Naive B cell (primary cell): ENCODE measurements at places on chromosomes 1 and 21.

DNA sequence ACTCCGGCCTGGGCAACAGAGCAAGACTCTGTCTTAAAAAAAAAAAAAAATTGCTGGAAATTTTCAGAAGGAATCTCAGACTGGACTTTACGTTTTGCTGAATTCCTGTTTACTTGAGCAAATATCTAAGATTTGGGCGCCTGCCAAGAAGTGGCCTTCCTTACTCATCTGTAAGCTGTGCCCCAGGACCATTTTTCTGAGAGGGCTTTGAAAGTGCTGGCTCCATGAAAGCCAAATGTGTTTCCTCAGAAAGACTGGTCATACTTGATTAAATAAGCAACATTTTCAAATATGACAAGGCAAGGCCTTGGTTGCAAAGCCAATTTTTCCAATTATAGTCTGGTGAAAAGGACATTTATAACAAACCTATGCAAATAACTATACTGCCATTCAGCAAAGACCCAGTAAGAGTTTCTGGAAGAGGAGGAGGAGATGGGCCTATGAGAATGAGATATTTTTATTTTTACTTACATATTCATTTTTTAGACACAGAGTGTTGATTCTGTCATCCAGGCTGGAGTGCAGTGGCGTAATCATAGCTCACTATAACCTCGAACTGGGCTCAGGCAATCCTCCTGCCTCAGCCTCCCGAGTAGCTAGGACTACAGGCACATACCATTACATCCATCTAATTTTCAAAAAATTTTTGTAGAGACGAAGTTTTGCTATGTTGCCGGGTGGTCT lies 56.3 kb upstream of the HTR1D start:
- no peak for DNase-seq

DNA sequence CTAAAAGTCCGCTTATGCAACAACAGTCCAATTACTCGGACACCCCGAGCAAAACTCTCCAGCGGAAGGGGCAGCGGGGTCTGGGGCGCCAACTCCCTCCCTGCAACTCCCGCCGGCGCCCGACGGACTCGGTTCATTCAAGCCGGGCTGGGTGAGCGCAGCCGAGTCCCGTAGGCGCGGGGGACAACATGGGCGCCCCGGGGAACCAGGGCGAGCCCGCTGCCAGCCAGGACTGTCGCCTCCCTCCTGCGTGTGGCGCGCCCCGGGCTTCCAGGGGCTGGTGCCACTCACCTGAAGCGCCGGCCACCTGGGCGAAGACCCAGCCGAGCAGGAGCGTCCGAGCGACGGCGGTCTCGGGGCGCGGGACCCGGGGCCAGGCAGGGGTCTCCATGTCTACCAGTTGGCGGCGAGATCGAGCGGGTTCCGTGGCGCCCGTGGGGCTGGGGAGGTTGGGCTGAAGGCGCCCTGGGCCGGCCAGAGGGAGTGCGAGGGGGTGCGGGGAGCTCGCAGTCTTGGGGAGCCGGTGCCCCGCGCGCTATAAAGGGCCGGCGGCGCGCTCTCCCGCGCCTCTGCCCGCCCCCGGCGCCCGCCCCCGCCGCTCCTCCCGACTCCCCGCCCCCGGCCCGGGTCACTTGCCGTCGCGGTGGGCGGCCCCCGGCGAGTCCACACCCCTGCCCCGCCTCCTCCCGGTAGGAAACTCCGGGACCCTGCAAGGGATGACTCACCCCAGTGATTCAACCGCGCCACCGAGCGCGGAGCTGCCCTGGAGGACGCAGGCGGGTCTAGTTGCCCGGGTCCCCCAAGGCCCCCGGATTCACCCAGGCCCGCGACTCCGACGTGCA lies at the start of gene F3:
TSS of gene F3 (minus strand) at position 514 of the 842 bp plus-strand sequence. CDS start at position 391, 123 bp downstream.
- peak; percentile 3 for DNase-seq

DNA sequence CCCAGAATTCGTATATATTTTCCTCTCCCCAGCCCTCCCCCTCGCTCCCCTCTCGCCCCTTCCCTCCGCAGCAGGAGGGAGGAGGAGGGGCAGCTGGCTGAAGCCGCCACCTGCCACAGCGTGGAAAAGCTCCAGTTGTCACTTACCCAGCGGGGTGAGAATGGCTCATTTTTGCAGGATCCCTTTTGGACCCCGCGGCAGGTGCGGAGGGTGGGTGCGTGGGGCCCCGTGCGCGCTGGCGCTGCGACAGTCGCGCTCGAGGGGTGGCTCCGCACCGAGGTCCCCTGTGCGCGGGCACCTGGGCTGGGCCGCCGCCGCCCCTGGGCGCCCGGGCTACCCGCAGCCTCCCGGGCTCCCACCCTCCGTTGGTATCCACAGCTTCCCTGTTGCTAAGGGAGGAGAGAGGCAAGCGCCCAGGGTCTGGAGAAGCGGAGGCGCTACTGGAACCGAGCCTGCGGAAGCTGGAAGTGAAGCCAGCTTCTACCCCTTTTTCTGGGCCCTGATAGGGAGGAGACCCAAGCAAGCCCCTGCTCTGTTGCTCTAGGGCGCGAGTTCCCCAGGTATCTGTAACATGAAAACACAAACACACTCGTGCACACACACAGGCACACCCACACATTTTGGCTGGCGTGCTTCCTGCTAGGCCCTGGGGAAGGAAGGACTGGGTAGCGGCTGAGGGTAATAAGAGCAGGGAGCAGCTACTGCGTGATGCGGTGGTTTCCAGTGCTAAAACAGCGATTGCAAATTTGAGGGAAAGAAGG lies at the start of gene ERICH3:
TSS of gene ERICH3 (minus strand) at position 442 of the 761 bp plus-strand sequence. CDS start at position 169, 273 bp downstream.
- DNase-seq, result no peak

DNA sequence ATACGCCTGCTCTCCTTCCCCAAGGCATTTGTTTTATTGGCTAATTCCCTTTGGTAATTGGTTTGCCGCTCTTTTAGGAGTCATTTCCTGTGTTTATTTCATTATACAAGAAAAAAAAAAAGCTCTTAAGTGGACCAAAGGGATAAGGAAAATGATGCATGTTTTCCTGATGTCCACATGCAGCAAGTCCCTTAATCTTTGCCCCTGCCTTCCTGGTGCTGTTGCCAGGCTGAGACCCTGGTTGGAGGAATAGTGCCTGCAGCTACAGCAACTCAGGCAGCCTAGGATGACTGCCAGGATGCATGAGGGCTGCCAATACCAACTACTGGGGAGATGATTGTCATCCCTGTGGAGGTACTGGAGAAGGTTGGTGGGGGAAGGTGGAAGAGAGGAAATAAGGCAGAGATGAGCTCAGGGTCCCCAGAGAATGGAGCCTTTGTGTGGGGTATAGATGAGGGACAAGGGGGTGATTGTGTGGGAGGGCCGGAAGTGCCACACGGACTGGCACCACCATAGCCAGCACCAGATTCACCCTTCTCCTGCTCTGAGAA lies 6.1 kb upstream of the GATAD2B start:
- no peak for DNase-seq

- no peak for DNase-seq
Measured at GRCh38 chr1:19889656-19890055, 7.5 kb downstream of the OTUD3 start.

DNA sequence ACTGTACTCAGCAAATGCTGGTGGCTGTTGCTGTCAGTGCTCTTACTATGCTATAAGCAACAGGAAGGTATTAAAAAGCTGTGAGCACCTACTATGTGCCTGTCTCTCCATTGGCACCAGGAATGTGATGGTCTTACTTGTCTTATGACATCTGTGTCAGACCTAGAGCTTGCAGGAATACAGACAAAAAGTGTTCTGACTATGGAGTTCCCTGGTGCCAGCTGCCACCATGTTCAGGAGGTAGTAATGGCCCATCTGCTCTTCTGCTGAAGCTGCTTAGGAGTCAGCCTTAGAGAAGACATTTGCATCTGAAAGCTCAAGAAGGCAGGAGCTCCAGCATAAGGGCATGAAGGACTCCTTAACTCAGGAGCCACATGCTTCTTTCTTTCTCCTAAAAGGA lies 52.3 kb downstream of the MAB21L3 start:
- DNase-seq, result no peak

- no peak for DNase-seq
Measured at GRCh38 chr1:217553949-217554509, 76.9 kb downstream of the GPATCH2 start.

GRCh38 chr1:233427907-233428306 lies 100.4 kb downstream of the MAP3K21 start:
- DNase-seq, result no peak

DNA sequence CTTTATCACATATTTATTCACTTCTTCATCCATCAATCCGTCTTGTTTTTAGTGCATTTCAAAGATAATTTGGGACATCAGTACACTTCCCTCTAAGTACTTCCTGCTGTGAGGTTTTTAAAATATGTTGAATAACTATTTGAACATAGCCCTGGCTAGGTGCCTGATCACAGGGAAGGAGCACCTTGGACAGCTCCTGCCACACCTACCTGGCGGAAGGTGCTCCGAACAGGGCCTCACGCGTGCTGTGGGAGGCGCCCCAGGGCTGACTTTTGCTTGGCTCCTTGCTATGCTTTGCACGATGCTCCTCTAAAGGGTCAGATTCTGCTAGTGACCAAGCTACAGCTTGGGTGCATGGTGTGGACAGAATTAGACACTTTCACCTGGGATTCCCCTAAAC lies 4.9 kb upstream of the ATXN7L2 start:
- DNase-seq, result no peak

GRCh38 chr21:17498586-17498985 lies 14.3 kb upstream of the CXADR start:
- no peak for DNase-seq

GRCh38 chr1:209485167-209485566 lies 98.3 kb upstream of the CAMK1G start:
- DNase-seq, result no peak

DNA sequence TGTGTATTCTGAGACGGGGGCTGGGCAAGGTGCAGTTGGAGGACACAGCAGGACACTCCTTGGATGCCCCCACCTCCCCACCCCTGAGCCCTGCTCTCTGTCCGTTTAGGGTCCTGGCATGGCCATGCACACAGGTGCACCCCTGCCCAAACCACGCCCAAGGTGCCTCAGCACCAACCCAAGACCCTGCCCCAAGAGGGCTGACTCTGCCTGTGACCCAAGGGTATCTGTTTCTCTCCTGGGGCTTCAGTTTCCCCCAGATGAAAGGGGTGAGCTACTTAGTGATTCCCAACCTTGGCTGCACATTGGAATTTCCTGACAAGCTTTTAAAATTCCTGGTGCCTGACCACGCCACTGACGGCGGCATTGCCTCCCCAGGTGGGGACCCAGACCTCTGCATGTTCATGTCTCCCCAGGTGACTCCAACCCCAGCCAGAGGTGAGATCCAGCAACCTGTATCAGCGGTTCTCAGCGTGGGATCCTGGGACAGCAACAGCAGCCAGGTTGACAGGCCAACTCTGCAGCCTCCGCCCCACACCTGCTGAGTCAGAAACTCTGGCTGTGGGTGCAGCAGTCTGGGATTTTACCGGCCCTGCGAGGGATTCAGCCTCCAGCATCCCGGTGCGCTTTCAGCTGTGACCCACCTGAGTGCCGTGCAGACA lies 483.4 kb downstream of the NPHP4 start:
- DNase-seq, result no peak

- no peak for DNase-seq
Measured at GRCh38 chr1:53620061-53620855, 118.7 kb downstream of the GLIS1 start.

GRCh38 chr1:184027826-184028695 lies 9.5 kb downstream of the COLGALT2 start:
- DNase-seq, result no peak

DNA sequence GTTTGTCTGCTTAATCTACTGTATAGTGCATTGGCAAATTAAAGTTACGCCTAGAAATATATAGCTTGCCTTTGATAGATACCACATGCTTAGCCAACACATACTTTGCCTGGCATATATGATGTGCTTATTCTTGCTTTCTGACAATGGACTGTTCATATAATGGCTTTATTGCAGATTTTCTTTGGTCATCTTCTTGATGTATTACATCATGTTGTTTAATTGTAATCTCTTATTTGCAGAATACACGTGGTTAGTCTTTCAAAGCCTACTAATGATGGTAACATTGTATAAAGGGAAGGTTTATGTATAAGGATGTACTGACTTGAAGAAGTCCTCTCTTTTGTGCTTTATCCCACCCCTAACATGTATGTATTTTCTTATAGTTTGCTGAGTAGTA lies 201.5 kb downstream of the PDE4B start:
- DNase-seq, result no peak
